ENCODE measurements at places on chromosomes 11 and 22.

DNA sequence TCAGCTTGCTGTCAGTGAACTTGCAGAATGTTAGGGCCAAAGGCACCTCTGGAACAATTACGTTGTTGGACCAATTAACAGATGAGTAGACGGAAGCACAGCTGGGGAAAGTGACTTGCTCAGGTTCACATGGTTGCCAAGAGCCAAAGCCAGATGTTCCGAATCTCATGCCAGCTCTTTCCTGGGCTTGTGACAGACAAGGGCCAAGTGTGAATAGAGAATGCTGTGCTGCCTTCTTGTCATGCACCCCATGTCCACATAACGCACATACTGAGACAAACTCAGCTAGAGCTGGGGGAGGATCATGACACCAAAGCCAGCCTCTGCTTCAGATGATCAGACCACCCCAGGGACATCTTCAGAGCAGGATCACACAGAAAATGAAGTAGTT lies 616.3 kb downstream of the INSC start:
- DNase-seq = no peak

DNA sequence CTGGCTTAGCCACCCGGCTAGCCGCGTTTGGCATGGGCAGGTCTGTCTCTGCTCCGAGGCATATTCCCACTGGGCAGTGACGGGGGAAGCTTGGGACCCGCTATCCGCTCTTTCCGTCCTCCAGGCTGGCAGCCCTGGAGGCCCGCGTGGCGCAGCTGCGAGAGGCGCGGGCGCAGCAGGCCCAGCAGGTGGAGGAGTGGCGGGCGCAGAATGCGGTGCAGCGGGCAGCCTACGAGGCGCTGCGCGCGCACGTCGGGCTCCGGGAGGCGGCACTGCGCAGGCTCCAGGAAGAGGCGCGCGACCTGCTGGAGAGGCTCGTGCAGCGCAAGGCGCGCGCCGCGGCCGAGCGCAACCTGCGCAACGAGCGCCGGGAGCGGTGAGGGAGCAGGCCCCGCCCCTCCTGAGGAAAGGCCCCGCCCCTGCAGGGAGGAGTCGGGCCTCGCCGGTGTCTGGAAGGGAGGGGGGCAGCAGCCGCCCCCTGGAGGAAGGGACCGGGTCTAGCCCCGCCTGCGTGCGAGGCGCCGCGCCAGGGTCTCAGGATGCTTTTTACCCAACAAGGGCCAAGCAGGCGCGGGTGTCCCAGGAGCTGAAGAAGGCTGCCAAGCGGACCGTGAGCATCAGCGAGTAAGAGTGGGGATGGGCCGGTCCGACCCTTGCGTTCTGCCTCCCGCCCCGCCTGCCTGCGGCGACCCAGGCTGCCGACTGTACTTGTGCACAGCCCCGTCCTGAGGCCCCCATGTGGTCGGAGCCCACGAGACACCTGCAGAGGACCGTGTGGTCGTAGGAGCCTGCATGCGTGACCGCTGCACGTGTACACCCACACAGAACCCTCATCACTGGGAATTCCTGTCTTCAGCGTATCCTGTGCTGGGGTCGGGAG lies 7.9 kb downstream of the ATG16L2 start:
- peak; percentile 81 for DNase-seq

DNA sequence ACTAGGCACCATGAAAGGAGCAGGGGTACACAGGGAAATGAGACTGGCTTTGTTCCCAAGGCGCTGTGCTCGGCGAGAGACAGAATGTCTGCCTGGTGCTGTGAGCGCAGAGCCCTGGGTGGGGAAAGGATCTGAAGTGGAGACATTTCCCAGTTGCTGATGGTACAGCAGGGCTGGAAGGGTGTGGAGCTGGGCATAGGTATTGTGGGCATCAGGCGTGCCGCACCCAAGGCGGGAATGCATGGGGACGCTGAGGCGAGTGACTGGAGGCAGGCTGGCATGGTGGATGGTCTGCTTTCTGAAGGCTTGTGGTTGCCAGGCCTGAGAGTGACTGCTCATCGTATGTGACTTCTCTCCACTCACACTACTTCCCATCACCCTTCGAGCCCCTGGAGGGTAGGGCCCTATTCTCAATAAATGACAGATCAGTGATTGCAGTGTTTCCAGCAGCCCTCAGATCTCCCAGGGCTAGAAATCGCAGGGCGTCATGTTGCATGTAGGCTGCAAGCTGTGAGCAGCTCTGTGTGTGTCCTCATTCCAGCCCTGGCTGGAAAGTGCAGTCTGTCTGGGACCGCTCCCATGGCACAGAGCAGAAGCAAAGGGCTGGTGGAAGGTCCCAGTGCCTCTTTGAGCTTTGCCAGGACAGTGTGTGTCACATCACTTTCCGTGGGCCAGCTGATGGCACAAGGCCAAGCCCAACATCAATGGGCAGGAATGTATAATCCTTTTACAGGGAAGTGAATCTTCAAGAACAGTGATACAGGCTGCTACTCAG lies 67.7 kb downstream of the TBC1D22A start:
- DNase-seq = no peak

GRCh38 chr11:117607449-117607848 lies 189.6 kb downstream of the DSCAML1 start:
- no peak for DNase-seq

DNA sequence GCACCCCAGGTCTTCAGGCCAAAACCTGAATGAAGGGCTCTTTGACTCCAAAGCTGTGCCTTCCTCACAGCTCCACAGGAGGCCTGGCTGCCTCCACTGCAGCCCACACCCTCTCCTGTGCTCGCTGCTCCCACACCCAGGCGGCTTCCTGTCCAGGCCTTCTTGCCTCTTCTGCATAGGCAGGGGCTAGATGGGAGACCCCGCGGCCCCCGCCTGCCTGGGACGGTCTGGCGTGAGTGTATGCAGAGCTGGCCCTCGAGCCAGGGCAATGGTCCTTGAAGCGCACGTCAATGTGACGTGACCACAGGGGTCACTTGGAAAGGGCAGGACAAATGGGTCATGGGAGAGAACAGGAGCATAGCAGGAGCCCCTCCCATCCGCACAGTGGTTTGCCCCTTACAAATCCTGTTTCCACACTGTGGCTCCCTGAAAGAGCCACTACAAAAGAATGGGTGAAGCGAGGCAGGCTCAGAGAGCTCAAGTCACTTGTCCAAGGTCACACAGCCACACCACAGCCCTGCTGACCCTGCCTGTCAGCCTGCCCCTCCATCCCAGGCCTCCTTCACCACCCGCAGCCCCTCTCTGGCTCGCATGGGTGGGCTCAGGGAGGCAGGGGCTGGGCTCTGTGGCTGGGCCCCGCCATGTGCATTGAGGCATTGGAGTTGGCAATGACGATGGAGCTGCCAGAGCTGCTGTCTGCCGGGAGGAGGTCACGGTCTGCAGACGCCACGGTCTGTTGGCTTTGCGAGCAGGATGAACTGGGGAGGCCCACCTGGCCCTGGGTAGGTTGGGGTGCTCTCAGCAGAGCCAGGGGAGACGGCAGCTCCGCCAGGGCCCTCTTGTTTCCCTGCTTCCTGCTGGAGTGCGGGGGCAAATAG lies 71.2 kb upstream of the WNT11 start:
- no peak for DNase-seq

GRCh38 chr22:35140879-35141745 lies 75.2 kb downstream of the ISX start:
- no peak for DNase-seq

DNA sequence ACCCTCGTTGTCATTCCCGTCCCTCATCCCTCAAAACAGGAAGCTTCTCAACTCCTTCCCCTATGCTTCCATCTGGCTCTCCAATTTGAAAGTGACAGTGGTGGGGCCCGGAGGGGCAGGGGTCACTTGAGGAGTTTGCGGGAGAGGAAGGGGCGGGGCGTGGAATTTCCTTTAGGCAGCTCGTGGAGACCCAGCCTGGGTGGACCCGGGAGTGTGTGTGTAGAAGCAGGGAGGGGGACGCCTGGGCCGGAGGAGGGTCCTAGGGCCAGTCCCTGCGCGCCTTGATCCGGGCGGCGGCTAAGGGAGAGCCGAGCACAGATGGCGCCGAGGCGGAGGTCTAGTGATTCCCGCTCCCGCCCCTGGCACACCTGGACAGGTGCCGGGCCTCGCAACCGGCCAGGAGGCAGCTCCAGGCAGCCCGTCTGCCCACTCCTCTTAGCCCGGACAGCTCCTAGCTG lies 7.8 kb upstream of the PAX6 start:
- no peak for DNase-seq

- no peak for DNase-seq
Measured at GRCh38 chr11:128469220-128469619, 118.1 kb downstream of the ETS1 start.

GRCh38 chr11:126026579-126026978 lies 36.1 kb downstream of the CDON start:
- no peak for DNase-seq

DNA sequence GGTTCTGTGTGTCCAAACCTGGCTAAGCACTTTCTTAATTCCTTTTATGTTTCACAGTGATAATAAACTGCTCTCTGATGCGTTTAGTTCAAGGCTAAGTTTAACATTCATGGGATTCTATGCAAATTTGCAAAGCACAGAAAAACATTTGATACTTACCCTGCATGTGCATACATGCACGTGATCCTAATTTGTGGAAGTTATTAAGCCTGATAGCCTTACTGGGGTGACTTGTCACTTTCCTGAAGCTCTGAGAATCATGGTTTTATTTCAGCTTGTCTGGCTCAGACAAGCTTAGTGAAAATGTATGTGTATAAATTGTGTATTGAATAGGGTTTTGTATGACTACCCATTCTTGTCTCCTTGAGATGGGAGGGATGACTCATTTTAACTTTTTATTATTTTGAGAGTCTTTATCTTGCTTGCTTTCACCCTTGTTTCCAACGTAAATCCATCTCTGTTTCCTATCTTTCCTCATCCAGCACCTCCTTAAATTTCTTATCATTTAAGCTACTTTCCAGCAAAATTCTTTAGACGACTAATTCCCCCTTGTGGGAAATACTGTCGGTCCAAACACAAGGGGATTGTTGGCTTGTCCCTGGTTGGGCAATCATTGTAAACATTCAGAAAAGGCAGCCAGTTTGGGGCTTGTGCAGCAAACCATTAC lies 167.1 kb downstream of the C11orf91 start:
- DNase-seq = no peak

DNA sequence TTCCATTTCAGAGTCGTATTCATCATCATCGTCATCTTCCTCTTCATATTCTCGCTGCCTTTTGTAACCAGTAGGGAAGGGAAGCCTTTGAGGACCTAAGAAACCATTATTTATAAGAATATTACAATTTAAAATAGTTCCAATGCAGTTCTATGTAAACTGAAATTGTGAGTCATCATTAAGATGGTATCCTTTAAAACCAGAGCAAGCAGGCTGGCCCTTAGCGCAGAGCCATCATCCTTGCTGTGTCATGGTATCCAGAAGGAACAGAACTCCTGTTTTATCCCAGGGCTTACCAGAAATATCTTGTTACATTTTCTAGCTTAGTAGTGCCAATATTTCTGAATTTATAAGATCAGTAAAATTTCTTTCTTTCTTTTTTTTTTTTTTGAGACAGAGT lies 12.8 kb downstream of the MISFA start:
- no peak for DNase-seq

DNA sequence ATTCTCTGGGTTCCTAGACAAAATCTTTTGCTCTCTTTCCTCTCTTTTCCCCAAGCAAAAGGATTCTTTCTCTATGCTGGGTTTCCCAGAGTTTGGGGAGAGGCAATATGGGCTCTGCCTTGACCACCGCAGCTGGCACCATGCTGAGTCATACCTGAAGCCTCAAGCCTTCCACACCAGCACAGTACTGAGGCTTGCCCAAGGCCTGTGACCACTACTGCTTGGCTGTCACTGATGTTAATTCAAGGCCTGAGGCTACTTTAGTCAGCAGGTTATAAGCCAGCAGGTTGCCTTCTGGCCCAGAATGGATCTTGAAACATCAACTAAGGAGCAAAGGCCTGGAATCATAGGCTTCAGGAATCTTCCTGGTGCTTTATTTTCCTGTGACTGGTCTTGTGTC lies 185.3 kb downstream of the DYNC2H1 start:
- no peak for DNase-seq

- no peak for DNase-seq
Measured at GRCh38 chr11:111739299-111739698, 26.9 kb downstream of the PPP2R1B start.

DNA sequence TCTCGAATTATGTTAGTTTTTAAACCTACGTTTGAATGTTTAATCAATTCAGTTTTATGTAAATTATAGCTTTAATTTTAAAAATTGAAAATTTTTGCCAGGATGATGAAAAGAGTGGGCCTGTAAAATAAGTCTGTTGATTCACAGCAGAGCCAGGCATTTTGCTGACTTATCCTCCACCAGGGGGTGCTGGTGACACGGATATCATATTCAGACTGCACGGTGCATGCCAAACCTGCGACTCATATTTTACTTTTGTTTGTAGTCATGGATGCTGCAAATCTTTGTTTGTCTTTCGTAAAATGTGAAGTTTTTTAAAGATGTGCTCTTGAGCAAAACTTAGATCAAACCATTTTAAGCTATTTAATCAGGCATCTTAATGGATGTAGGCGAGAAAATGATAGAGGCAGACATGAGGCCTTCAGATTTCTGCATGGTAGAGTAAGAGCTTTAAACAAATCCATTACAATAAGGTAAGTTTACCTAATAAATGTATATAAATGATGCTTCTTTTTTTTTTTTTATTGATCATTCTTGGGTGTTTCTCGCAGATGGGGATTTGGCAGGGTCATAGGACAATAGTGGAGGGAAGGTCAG lies 3.6 kb upstream of the OR8B3 start:
- DNase-seq = no peak

DNA sequence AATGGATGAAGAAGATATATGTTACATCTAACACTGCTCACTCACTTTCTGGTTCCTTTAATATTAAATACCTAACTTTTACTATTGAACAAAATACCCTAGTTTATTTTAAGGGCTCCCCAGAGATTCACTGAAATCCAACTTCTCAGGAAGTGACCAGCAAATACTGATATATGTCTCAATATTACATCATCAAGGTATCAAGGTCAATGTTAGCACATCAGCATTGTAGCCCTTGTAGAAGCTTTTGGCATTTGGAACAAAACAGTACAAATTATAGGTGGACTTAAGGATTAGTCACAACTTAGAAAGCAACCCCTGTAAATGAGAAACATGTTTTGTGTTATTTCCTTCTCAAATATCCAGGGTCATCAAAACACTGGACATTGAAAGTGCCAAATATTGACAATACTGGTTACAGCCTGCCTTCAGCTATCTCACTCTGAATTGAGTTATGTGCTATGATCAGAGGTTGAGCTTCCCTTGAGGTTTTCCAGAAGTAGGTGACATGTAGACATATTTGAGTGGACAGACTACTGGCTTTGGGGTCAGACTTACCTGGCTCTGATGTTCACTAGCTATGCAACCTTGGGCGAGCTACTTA lies 1.9 kb upstream of the ATL3 start:
- DNase-seq = no peak

GRCh38 chr11:44928816-44929215 lies 21.9 kb downstream of the TP53I11 start:
- DNase-seq = no peak

GRCh38 chr11:123559523-123559955 lies 94.9 kb downstream of the SCN3B start:
- no peak for DNase-seq

DNA sequence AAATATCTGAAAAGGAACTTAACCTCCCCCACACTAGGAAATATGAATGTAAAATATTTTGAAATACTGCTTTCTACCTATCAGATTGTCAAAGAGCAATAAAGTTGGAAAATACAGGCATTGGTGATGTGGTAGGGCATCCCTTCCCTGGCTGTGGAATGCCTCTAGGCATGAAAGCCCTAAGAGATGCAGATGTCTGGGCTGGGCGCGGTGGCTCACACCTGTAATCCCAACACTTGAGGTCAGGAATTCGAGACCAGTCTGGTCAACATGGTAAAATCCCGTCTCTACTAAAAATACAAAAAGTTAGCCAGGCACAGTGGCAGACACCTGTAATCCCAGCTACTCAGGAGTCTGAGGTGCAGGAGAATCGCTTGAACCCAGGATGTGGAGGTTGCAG lies 22.0 kb downstream of the ARAP1 start:
- no peak for DNase-seq

Data from activated CD8-positive, alpha-beta memory T cell treated with anti-CD3 and anti-CD28 coated beads for 4 hours (primary cell).